Epithelial cell of prostate (primary cell): ENCODE measurements at places on chromosomes 1 and 21.

DNA sequence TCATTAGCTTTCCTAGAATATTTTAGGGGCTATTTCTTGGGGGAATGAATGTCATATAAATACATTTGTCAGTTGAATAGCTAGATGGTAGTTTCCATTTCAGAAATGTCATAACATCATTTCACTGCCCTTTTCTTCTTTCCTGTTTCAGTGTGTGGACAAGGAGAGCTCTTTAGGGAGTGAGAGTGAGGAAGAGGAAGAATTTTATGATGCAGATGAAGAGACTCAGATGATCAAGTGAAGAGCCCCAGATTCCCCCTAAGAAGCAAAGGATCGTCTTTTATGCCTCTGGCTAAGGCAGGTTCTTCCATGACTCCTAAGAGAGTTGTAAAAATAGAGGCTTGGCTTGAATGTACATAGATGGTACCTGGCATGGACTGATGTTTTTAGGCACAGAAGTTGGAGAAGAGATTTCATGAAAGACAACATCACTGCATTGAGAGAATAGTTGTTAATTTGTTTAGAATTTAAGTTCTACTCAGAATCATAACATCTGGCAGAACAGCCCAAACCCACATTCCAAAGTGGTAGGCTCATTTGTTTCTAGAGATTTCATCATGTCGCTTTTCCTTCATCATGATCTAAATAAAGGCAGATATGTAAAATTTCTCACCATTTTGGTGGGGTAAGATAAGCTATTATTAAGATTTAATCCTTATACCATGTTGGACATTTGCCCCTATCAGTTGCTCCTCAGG lies 44.2 kb upstream of the MAB21L3 start:
- DNase-seq: no peak

GRCh38 chr1:24110642-24111261 lies 1.2 kb downstream of the MYOM3 start:
- no peak for DNase-seq

GRCh38 chr1:209375671-209376365 lies 207.7 kb upstream of the CAMK1G start:
- DNase-seq: no peak

GRCh38 chr21:41758550-41758949 lies 8.3 kb downstream of the RIPK4 start:
- no peak for DNase-seq

DNA sequence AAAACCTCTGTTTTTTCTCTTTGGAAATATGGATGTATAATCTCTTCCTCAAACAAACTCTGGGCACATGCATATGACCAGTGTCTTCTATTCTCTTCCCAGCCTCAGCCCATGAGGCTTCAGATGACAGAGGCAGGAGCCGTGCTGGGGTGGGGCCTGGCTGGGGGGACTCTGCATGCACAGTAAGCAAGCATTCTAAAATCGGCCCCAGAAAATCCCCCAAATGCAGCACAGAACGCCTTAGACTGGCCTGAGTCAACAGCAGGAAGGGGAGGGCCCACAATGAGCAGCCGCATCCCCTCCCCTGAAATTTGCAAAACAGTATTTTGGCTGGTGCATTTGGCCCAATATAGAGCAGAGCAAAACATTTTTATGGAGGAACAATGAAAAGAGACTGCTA lies 47.8 kb downstream of the ITPKB start:
- no peak for DNase-seq
